ENCODE measurements at places on chromosomes 2 and 18. TPM values are rescaled to one million over a fixed set of nuclear protein-coding genes. Genes with fewer than 3 reads are reported as not detected.

Gene KRTCAP3
- not detected for total RNA-seq

Gene CIDEA
- 0.58 TPM for total RNA-seq

Gene AFF3
- 2.0 TPM for total RNA-seq

Gene CHRND
- total RNA-seq = not detected

Gene ALPG
- total RNA-seq = not detected

Gene SCYGR4
- not detected for total RNA-seq

Measured in regular cardiac myocyte (primary cell).